Endodermal cell (in vitro differentiated cells): ENCODE measurements at places on chromosomes 4 and X.
A peak's percentile ranks its signal among the peaks of the same experiment; 100 is the strongest.

- no peaks in the 10 kb centered on the region for H3K27me3 ChIP-seq
- H3K27ac ChIP-seq, result no peak overlapping the region
- H3K4me1 ChIP-seq, result no peaks in the 10 kb centered on the region
Measured at GRCh38 chr4:185186769-185187168, 17.0 kb downstream of the CFAP97 start.

DNA sequence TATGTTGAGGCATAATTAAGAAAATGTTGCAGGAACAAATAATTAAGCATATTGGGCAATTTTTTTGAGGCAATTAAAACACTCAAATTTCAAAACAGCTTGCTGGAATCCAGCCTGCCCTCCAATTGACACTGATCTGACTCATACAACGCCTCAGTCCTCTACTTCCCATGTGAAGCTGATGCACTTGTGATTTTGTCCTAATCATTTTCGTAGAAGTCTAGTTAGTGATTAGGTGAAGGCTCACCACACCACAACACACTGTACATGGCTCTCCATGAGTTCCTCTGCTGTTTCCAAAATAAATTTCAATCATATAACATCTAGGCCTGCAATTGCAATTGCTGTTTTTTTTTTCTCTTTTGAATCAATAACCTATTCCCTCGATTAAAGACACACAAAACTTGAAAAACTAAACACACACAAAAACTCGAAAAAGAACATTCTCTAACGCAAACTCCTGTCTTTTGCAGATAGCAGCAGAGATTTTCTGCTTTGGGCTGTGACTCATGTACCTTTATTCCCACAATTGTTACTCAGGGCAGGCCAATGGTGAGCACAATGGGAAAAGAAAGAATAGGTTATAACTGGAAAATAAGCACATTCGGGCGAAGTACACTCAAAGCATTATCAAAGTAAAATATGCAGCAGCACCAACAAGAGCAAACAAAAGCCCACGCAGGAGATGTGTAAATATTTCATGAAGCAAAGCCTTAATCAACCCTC lies 1.7 kb downstream of the GPRIN3 start:
- H3K27me3 ChIP-seq, result peaks cover 27% of the 10 kb centered on the region
- H3K36me3 ChIP-seq, result no peaks in the 10 kb centered on the region
- DNase-seq, result no peak
- no peak overlapping the region for H3K4me3 ChIP-seq

DNA sequence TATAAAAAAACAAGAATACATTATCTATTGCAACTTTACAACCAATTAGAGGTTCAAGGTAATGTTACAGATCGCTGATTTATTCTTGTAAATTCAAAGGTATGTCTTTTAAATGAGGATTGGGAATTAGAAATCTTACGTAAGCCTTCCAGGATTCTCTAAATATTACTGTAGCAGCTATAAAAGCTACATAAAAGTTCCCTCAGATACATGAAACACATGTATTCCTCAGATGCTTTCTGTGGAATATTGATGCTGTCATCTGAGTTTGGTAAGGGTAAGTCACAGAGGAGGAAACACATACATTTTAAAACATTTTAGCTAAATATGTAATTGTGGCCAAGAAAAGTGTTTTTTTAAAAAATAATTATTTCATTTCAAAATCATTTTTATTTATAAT lies 3.4 kb downstream of the AFP start:
- no peak overlapping the region for H3K4me3 ChIP-seq
- H3K36me3 ChIP-seq, result no peaks in the 10 kb centered on the region
- H3K4me1 ChIP-seq, result peaks cover under 1% of the 10 kb centered on the region
- DNase-seq, result no peak
- H3K27me3 ChIP-seq, result peaks cover 16% of the 10 kb centered on the region
- H3K27ac ChIP-seq, result no peak overlapping the region

- H3K27ac ChIP-seq, result no peak overlapping the region
- H3K4me3 ChIP-seq, result no peak overlapping the region
- H3K36me3 ChIP-seq, result no peaks in the 10 kb centered on the region
- H3K4me1 ChIP-seq, result no peaks in the 10 kb centered on the region
Measured at GRCh38 chr4:127174201-127174600, 458.6 kb upstream of the INTU start.

GRCh38 chr4:106627051-106627450 lies 258.5 kb upstream of the GIMD1 start:
- H3K4me1 ChIP-seq, result no peaks in the 10 kb centered on the region
- H3K4me3 ChIP-seq, result no peak overlapping the region
- no peak overlapping the region for H3K27ac ChIP-seq
- no peak for DNase-seq
- H3K27me3 ChIP-seq, result no peaks in the 10 kb centered on the region

DNA sequence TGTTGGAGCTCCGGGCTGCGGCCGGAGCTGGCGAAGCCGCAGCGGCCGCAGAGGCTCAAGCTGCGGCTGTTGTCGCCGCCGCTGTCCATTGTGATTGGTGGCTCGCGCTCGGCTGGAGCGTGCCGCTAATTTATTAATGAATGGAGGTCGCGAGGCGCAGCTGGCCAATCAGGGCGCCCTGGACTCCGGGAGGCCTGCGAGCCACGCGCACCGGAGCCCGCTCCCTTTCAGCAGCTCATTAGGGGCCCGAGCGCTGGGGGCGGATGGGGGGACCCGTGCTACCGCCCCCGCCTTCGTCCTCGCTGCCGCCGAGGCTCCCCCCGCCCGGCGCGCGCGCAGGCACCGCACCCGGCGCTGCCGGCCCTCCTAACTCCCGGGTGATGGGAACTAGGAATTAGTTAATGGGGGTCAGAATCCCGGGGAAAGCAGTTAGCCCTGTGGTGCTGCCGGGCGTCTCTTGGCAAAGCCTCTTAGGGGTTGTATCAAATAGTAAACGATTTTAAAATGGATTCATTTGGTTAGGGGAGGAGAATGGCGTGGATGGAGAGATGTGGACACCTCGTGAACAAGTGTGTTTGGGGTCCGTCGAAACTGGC lies 589 bp upstream of the NEUROG2 start:
- no peaks in the 10 kb centered on the region for H3K4me1 ChIP-seq
- peak overlapping the region; percentile 47 for H3K4me3 ChIP-seq
- peaks cover 100% of the 10 kb centered on the region for H3K27me3 ChIP-seq
- peak; percentile 92 for DNase-seq
- no peaks in the 10 kb centered on the region for H3K36me3 ChIP-seq

- no peak overlapping the region for H3K4me3 ChIP-seq
- H3K4me1 ChIP-seq, result no peaks in the 10 kb centered on the region
- no peaks in the 10 kb centered on the region for H3K36me3 ChIP-seq
- H3K27me3 ChIP-seq, result no peaks in the 10 kb centered on the region
- H3K27ac ChIP-seq, result no peak overlapping the region
Measured at GRCh38 chr4:169282429-169283113, 11.8 kb upstream of the SH3RF1 start.

GRCh38 chr4:151628001-151628608 lies 132.7 kb downstream of the GATB start:
- H3K36me3 ChIP-seq, result no peaks in the 10 kb centered on the region
- no peak for DNase-seq
- no peaks in the 10 kb centered on the region for H3K4me1 ChIP-seq
- H3K27me3 ChIP-seq, result peaks cover 11% of the 10 kb centered on the region
- H3K4me3 ChIP-seq, result no peak overlapping the region
- H3K27ac ChIP-seq, result no peak overlapping the region
